ENCODE measurements at places on chromosomes 4 and X. TPM values are rescaled to one million over a fixed set of nuclear protein-coding genes. Genes with fewer than 3 reads are reported as not detected.

GRCh38 chrX:11135564-11136185, 24.5 kb downstream of the HCCS start:
- DNase-seq: no peak

DNA sequence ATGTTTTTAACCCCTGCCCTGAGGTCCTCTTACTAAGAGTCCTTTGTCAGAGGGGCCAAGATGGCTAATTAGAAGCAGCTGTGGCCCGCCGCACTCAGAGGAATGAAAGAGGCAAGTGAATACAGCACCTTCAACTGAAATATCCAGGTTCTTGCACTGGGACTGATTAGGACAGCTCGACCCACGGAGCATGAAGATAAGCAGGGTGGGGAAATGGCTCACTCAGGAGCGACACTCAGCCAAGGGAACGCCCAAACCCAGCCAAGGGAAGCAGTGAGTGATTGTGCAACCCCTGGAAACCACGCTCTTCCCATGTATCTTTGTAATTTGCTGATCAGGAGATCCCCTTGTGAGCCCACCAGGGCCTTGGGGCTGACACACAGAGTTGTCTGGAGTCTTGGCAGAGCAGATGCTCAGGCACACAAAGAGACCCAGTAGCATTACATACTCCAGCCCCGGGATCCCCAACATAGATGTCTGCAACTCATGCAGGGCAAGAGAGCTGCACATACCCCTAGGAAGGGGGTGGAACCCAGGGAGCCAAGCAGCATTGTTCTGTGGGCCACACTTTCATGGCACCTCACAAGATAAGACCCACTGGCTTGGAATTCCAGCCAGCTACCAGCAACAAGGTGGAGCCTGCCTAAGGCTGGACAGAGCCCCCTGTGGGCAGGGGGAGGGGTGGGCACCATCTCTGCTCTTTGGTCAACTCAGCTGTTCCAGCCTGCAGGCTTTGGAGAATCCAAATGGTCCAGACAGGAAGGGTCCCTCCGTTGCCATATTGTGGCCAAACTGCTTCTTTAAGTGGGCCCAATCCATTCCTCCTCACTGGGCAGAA, 23.3 kb downstream of the F8A3 start:
- DNase-seq: no peak

Gene MBNL3
- total RNA-seq: 29.9 TPM

Gene AMOT
- 42.7 TPM for total RNA-seq

GRCh38 chrX:111387470-111388070, 24.4 kb downstream of the DCX start:
- DNase-seq: no peak

Gene SRPX2
- 1.3 TPM for total RNA-seq

Gene KLB
- total RNA-seq: not detected
